ENCODE measurements at places on chromosomes 7 and 10.

DNA sequence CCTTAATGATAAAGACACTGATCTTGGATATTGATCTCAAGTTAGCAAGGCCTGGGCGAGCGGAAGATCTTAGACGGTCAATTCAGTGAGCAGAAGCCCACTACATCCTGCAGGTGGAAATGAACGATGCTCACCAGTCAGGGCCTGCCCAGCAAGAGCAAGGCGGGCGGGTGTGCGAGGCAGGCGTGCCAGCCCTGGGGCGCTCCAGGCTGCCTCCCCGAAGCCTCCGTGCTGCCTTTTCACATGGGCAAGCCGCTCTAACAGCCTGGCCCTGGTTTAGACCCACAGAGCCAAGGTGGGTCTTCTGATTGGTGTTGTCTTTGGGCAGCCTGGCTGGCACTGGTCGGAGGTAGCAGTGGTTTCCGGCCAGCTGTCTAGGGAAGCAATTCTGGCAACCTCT is 475.1 kb upstream of the FOXK1 start:
- DNase-seq = no peak

DNA sequence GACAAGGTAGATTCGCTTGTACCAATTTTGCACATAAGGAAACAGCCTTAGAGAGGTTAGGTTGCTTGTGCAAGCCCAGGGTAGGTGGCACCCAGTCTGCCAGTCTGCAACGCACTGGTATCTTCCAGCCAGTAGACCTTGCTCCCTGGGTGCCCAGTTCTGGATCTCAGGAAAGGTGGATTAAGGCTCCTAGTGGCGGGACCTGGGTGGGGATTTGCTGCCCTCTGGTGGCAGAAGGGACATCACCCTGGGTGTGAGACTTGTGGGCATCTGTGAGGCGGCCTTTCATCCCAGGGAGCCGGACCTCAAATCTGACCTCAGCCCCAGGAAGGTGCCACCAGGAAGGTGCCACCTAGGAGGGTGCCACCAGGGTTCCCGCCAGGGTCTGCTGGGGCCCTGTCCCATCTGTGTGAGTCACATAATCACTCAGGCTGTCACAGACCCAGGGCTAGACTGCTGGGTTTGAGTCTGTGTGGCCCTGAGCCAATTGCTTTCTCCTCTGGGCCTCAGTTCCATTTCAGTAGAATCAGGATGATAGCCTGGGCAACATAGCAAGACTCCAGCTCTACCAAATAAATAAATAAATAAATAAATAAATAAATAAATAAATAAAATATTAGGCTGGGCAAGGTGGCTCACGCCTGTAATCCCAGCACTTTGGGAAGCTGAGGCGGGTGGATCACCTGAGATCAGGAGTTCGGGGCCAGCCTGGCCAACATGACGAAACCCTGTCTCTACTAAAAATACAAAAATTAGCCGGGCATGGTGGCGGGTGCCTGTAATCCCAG is 5.3 kb upstream of the PRKRIP1 start:
- peak; percentile 42 for DNase-seq

- DNase-seq = no peak
Measured at GRCh38 chr10:29285624-29286051, 3.2 kb upstream of the LYZL1 start.

DNA sequence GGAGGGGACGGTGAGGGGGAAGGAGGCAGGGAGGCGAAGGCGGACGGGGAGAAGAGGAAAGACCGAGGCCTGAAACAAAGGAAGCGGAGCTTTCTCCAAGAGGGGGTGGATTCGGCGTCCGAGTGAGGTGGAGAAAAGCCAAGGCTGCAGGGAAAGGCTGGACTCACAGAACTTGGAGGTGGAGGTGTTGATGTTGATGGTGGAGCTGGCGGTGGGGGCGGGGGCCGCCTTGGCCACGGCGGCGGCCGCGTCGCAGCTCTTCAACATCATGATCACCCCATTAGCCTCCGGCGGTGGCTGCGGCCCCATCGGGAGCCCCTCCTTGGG is 578 bp downstream of the CACUL1 start:
- no peak for DNase-seq

- no peak for DNase-seq
Measured at GRCh38 chr7:92769844-92770243, 66.5 kb downstream of the CDK6 start.

GRCh38 chr10:93337309-93337721 is 144.8 kb downstream of the MYOF start:
- no peak for DNase-seq

DNA sequence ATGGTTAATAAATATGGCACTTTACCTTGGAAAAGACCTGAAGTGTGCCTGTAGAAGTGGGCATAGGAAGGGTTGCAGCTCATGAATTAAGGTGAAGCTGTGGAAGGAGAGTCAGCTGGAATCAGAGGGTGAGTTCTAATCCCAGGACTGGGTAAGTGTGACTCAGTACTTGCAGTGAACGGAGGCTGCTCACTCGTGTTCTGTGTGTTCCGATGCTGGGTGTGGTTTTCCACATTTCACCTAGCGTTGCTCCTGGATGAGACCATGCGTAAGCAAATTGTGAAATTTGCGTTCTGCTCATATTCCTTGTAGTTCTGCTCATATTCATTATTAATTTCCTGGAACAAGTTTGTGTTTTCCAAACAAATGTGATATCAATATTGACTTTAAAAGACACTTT is 22.4 kb upstream of the TMEM236 start:
- DNase-seq = no peak

DNA sequence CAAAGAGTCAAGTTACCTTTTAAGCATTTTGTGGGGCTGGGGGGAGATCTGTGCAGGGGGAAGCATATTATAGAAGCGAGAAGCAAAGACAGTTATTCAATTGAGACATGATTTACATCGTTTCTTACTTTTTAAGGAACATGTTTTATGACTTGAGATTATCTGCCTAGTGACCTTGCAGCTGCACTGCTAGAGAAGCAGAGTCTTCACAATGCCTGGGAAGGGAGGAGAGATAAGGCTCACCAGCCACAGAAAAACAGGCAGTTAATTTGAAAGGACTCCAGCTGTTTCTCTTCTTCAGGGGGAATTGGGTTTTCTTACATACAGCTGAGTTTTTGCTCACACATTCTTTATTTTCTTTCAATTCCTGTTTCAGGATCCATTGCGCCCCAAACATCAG is 31.0 kb downstream of the PHYH start:
- no peak for DNase-seq

DNA sequence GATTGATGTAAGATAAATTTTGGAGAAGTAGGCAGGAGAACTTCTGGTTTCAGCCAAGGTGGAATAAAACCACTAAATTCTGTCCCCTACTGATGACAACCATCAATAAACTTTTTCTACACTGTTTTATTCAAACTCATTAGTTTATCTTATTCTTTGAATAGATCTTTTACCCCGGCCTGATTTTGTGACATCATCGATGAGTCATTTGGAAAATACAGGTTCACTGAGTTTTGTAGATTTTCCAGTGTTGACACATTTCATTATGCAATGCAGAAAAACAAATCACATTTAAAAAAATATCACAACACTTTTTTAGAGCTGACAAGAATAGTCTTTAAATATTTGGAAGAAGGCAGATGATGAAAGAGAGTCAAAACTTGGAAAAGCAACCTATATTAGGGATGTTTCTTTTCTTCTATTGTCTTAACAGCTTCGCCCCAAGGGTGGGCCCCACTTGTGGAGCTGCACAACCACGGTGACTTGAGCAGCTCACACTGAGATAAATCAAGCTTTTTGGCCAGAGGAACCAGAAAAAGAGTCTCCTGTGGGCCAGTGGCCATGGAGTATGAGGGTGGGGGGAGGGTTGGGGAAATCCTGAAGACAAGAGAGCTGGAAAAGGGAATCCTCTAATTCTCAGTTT is 112.8 kb downstream of the PTEN start:
- no peak for DNase-seq

- DNase-seq = no peak
Measured at GRCh38 chr10:3237530-3237929, 64.9 kb upstream of the PITRM1 start.

DNA sequence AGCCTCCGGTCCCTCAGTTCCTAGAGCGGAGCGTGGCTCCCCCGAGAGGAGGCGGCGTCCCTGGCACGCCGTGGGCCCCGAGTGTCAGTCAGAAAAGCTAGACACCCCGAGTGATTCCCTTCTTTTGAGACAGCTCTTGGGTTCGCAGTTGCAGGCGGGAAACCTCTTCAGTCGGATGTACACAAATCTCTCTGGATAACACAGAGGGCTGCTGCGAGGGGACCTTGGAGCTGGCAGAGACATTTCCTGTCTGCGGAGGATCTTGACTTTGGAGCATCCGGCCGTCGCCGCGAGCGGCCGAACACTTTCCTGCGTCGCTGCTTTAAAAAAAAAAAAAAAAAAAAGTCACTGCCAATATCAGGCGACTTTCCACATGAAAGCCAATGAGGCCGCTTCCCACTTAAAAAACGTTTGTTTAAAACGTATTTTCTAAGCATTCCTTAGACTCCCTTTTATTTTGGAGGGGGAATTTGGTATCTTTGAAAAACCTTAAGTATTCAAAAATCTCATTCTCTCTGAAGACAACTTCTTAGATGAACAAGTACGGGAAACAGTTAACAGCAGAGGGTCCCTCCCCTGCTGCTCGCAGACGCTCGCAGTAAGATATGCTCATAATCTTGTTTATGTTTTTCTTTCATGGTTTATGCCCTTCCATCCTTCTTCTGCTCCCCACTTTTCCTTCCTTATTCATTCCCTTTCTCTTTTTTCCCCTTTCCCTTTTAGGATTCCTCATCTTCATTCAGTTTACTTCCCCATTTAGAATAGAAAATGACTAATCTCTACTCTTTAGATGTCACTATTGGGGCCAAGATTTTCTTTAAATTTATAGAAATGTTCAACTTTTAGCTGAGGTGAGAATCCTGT is 10.0 kb downstream of the HHEX start:
- DNase-seq = peak; percentile 7

GRCh38 chr7:88910516-88910915 is 115.0 kb upstream of the TEX47 start:
- no peak for DNase-seq

- no peak for DNase-seq
Measured at GRCh38 chr10:11294831-11295450, 277.3 kb downstream of the CELF2 start.

DNA sequence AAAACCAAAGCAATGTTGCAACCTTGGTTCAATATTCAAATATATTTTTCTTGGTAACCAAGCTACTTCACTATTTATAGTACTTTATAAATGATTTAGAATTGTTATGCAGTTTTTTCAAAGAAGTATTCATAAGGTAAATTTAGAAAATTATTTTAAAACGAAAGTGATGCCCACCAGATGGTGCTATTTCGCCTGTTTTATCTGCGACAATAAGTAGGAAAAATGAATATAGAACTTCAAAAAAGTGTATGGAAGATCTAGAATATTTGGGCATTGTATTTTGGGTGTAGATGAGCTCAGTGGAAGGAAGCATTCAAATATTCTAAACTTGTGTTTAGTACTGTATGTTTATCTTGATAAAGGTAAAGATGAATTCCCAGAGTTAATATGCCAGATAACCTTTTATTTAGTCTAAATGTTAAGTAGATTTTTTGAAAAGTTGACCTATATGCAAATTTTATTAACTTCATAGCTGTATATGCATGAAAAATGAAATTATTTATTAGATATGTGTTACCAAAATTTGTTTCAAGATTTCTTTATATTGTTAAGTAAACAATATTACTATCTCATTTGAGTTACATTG is 93.2 kb downstream of the ADK start:
- no peak for DNase-seq

DNA sequence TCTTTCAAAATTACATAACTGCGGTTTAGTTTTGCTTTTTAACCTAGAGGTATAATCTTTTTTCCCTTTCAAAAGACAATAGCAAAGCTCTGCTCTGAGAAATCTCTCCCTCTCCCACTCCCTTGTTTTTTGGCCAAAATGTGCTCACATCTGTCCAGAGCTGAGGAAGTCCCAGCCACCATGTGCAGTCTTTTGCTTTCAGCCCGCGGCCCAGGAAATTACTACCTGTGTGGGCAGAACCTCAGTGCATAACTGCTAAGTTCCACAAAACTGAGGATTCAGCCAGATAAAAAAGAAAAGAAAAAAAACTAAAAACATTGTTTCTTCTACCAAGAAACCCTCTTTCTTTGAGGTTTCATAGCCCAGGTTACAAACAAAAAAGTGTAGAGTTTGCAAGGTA is 115.0 kb upstream of the HGF start:
- no peak for DNase-seq

GRCh38 chr7:24959735-24960485 is 20.1 kb downstream of the OSBPL3 start:
- no peak for DNase-seq

DNA sequence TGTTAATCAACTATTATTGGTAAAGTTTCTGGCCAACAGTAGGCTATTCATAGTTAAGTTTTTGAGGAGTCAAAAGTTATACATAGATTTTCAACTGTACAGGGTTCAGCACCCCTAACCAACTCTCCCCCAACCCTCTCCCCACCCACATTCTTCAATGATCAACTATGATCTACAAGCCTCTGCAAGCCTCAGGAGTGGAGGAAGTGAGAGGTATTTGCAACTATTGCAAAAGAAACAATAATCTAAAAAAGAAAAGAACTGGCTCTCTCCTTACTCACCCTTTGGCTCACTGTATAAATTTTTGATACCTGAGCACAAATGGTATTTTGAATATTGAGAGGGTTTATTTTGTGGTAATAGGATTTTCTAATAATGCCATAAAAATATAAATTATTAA is 179.8 kb downstream of the IPMK start:
- no peak for DNase-seq

DNA sequence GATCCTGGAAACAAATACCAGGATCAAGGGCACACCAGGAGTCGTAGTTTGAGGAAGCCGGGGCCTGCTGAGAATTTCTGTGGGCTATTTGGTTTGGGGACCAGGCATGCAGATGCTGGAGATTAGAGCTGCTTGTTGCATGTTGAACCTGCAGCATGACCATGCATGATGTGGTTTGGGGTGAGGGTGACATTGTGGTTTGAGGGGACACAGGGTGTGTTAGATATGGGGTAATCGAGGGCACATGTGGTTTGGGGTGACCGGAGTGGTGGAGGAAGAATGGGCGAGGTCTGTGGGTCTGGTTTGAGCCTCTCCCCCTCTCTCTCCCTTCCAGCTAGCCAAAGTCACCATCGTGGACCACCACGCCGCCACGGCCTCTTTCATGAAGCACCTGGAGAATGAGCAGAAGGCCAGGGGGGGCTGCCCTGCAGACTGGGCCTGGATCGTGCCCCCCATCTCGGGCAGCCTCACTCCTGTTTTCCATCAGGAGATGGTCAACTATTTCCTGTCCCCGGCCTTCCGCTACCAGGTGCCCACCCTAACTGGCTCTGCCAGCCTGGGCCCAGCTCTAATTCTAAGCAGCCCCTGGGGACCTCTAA is 10.2 kb downstream of the NOS3 start:
- no peak for DNase-seq
